ENCODE measurements at places on chromosomes 16 and 17.

- DNase-seq: no peak
Observed at GRCh38 chr16:85567101-85567866, 45.8 kb upstream of the GSE1 start.

GRCh38 chr16:4601036-4601863 is 13.4 kb downstream of the UBALD1 start:
- no peak for DNase-seq

DNA sequence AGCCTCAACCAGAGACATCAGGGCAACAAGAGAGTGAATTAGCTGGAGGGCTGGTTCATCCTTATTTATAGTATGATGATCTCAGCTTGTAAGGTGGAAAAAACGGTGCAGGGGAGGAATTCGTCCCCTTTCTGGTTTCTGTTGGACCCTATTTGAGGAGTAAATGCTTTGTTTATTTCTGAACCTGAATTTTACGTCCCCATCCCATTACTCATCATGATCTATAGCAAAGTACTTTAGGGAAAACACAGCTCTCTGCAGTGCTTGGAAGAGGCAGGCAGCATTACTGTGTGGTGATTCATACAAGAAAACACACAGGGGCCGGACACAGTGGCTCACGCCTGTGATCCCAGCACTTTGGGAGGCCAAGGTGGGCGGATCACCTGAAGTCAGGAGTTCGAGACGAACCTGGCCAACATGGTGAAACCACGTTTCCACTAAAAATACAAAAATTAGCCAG is 8.0 kb upstream of the VAT1L start:
- DNase-seq: peak; percentile 90

DNA sequence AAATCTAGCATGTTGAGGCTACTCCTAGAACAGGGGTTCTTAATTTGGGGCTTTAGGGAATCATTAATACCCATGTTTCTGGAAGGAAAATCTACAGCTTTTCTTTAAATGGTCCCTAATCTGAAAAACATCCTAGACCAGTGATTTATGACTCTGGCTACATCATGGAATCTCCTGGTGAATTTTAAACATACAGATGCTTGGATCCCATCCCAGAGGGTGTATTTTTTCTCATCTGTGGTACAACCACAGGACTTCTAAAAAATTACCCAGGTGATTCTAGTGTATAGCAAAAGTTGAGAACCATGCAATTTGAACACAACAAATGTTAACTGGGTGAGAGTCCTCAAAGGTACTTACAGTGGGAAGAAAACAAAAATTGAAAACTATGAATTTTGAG is 41.5 kb downstream of the KANSL1 start:
- DNase-seq: no peak

DNA sequence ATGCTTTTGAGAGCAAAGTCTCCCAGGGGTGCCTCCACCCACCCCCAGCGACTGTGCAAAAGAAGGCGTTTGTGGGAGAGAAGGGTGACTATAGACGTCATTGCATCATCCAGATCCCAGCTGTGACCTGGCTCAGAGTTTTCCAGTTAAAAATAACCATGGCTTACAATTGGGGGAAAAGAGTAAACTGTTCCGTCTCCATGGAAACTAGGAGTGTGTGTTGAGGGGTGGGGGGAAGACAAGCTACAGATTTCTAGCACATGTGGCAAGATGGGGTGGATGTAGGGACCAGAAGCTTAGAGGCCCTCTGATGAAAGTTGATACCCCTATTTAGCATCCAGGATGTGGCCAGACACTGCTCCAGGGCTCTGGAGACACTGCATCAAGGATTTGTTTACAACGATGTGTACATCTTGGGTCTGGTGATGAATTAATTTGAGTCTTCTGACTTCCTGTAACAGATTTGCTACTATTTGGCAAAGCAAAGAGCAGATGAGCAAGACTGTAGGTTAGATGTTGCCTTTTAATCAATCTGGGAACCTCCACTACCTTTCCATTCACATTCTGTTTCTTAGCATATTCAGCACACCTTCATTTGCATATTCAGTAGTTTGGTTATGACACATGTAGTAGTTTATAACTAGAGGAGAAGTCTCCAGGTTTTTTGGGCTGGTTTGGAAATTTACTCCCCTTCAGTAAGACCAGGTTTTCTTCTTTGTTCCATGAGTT is 6.2 kb upstream of the DUSP14 start:
- DNase-seq: peak; percentile 82

DNA sequence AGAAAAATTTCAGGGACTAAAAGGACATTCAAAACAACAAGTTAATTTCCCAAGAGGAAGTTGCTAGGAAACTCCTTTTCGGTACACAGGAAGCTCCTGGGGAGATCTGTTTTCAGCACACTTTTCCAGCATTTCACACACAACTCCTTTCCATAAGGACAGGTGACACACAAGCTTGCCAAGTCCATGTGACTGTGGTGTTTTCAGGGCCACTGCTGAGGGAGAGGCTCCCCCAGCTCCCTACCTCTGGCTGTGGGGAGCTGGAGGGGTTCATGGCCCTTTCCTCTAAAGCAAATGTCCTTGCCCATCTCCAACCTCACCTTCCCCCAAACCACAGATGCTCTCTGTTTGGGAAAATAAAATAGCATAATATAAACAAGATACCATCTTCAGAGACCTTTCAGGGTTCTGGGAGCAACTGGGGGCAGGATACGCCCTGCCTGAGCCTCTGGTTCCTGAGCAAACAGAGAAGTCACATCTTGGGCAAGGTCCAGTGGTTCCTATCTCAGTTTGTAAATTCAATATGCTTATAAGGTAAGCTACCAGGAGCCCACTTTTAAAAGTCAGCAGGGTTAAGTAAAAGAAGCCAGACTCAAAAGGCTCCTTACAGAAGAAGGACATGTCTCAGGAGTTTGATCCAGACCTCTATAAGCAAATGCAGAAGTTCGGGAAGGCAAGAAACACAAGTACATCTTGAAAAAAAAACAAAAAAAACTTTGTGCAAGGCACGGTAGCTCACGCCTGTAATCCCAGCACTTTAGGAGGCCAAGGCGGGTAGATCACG is 3.0 kb downstream of the PDZD9 start:
- no peak for DNase-seq

DNA sequence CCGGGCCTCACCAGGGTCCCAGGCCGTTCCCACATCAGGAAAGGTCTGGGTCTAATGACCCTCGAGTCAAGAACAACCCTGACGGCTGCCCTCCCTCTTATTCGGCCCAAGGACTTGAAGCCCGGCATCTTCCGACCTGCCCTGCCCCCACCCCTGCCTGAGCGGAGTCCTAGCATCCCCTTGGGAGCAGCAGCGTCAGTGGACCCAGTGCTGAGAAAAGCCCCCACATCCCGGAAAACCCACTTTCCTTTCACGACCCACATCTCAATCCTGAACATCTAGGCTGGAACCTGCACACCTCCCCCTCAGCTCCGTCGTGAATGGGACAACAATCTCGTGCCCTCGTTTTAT is 769 bp downstream of the TMEM88 start:
- DNase-seq: no peak

- no peak for DNase-seq
Observed at GRCh38 chr16:88432753-88433152, 20.3 kb upstream of the ZFPM1 start.

DNA sequence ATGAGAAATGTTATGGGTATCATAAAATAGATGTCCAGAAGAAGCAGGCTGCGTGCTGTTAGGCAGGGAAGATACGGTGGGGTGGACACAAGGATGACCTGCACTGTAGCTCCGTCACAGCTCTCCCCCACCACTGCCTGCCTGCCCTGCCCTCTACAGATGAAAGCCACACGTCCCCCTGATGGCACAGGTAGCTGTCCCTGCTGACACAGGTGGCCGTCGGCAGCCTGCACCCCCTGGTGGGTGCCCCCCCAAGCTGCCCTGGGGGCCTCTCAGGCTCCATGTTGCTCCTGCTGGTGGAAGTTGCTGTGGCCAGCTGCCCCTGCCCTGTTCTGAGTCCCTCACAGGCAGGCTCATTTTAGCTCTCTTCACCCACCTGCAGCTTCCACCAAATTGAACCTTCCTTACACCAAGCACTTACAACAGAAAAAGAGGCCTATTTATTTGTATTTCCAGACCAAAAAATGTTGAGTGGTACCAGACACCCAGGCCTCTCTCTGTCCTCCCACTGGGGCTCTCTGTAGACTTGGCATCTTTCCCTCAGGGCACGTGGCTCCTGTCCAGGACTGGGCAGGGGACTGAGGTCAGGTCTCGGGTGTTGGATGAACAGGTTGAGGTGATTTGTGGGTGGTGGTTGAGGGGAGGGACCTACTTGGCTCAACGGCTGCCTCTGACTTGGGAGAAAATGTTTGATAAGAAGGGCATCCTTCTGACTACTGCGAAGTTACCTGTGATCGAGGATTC is 50.1 kb upstream of the CACNG5 start:
- no peak for DNase-seq
